ENCODE measurements at places on chromosomes 13 and 19. TPM values are rescaled to one million over a fixed set of nuclear protein-coding genes. Genes with fewer than 3 reads are reported as not detected.

MBD3L3 gene
- total RNA-seq = not detected

THSD1 gene
- 10.6 TPM for total RNA-seq

ZNF534 gene
- total RNA-seq = 0.47 TPM

REX1BD gene
- total RNA-seq = 60.1 TPM

CLPTM1 gene
- total RNA-seq = 92.5 TPM

KLK3 gene
- total RNA-seq = not detected

TPTE2 gene
- total RNA-seq = not detected

GGN gene
- 0.18 TPM for total RNA-seq

ZNF99 gene
- total RNA-seq = 0.82 TPM

MYO16 gene
- 4.7 TPM for total RNA-seq

LYPD3 gene
- 0.70 TPM for total RNA-seq

CRX gene
- total RNA-seq = not detected

FXYD7 gene
- total RNA-seq = 0.41 TPM

TCF3 gene
- 80.4 TPM for total RNA-seq

FUT3 gene
- 0.41 TPM for total RNA-seq

NPHS1 gene
- total RNA-seq = 32.8 TPM

ZNF20 gene
- 13.5 TPM for total RNA-seq

NKPD1 gene
- total RNA-seq = 0.12 TPM

ZNF135 gene
- total RNA-seq = 18.4 TPM

PIAS4 gene
- total RNA-seq = 34.2 TPM

NUFIP1 gene
- total RNA-seq = 4.4 TPM

ZNF426 gene
- 21.9 TPM for total RNA-seq

KPNA3 gene
- total RNA-seq = 23.3 TPM

SLC6A16 gene
- 3.2 TPM for total RNA-seq

Data from metanephros (tissue), 2 donors.